ENCODE measurements at places on chromosomes 6 and 20.

- peak; percentile 77 for ATAC-seq
Observed at GRCh38 chr6:83511901-83512681, at the start of gene PRSS35. PRSS35 (plus strand) TSS chr6:83512534; CDS start chr6:83523442, 10,908 bp downstream.

GRCh38 chr6:110541701-110542309 is 65.4 kb upstream of the SLC22A16 start:
- ATAC-seq: no peak

DNA sequence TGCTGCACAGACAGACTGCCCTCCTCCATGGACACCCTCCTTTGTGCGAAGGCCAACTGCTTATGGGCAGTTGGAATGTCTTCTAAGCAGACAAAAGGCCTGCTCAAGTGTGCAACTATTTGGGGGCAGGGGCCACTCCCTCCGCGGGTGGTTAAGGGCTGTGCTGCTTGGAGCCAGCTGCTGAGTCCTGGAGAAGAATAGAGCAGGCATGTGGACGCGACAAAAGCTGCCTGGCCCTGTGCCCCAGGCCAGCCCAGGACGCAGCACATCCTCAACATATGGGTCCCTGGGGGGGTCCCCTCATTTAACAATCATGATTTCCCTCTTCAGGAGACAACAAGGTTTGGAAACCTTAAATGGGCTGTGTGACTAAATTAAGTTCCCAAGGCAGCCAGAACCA is 45.5 kb upstream of the ENTPD6 start:
- no peak for ATAC-seq

DNA sequence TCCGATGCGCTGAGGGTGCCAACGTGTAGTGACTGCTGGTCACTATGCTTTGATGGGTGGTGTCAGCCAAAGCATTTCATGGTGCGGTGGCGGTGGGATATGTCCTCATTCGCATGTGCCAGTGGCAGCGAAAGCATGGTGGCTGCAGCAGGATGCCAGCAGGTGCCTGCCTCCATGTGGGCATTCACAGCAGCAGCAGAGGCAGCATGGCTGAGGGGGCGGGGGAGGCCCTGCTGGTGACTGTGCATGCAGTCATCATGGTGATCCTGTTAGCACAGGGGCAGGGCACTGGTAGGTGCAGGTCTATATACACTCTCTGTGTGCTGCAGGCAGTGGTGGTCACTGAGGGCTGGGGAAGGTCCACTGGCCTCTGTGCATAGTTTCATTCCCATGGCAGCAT is 22.0 kb downstream of the FIG4 start:
- ATAC-seq: peak; percentile 87

GRCh38 chr6:43334466-43335095 is 26.0 kb upstream of the CRIP3 start:
- ATAC-seq: peak; percentile 41

GRCh38 chr6:31354158-31354863 is 2.7 kb downstream of the HLA-B start:
- ATAC-seq: no peak

DNA sequence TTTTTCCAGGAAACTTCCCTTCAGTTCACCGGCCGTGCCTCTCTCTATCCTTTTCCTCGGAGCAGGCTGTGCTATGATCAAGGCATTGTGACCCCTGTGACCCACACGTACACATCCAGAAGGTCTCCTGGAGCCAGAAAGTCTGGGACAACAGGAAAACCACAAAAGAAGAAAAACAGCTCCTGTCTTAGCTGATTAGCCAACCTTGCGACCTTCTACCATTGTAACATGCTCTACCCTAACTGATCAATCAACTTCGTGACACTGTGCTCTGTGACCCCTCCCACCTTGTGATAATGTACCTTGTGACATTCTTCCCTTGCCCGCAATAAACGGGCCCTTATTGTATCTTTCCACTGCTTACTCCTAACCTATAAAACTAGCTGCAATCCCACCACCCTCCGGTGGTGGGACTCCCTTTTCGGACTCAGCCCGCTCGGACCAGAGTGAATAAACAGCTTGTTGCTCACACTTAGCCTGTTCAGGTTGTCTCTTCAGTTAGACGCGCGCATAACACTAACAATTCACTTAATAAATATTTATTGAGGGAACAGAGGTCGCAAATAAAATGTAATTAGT is 24.2 kb downstream of the ZNF311 start:
- ATAC-seq: peak; percentile 21

GRCh38 chr6:158290040-158290439 is 22.2 kb upstream of the TULP4 start:
- no peak for ATAC-seq

DNA sequence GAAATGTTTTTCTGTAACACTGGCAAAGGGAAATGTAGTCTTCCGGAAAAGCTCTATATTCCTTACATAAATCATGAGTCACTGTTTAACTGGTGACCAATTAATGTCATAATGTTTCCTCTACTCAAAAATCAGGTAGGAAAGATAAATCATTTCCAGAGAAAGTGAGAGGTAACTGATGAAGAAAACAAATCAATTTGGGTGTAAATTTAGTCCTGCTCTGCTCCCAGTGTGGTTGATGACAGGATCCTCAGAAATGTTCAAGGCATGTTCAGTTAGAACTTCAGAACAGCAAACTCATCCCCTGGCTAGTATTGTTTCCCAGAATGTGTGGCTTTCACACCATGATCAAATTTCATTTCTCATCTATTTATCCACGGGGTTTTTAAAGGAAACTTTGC is 38.8 kb upstream of the SPACA1 start:
- ATAC-seq: no peak

- ATAC-seq: no peak
Observed at GRCh38 chr6:142685852-142686506, 259.0 kb downstream of the HIVEP2 start.

DNA sequence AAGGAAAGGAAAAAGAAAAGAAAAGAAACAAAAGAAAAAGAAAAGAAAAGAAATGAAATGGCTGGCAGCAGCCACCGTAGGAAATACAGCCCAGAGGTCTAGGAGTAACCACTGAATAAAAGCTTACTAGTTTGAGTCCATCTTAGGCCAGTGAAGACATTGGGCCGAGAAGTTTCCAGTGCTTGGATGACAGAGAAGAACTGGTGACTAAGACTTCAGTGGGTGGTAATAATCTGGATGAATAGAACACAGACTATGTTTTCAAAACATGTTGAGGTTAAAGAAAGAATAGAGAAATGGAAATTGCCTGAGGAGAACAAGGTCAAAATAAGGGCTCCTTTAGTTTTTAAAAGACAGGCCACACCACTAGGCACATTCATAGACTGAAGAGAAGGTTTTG is 198.8 kb downstream of the ATXN1 start:
- no peak for ATAC-seq

DNA sequence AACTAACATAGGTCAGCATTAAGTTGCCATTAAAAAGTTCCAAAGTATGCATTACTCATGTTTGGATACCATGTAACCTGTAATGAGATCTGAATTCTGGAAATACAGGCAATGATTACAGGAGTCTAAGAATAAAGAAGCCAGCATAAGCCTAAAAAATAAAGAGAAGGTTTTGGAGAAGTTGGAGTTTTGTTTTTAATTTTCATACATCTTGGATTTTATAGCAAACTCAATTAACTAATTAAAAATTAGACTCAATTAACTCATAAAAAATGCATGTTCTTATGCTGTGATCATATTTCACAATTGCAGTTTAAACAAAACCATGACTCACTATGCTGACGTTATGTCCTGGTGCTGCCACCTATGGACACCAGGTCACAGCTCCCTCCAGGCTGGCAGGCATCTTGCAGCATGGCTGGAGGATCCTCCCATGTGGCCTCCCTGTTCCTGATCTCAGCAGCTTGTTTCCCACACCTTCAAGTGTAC is 648.8 kb upstream of the AGPAT4 start:
- ATAC-seq: peak; percentile 80

GRCh38 chr6:1597924-1598323 is 11.8 kb upstream of the FOXC1 start:
- peak; percentile 76 for ATAC-seq

DNA sequence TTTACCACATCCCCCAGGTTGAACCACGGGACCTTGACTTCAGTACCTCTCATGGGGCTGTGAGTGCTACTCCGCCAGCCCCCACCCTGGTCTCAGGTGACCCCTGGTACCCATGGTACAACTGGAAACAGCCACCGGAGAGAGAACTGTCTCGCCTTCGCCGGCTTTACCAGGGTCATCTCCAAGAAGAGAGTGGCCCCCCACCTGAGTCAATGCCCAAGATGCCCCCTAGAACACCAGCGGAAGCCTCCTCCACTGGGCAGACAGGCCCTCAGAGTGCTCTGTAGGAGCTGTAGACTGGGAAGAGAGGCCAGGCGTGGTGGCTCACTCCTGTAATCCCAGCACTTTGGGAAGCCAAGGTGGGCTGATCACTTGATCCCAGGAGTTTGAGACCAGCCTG is 1.2 kb upstream of the ATAT1 start:
- no peak for ATAC-seq

GRCh38 chr6:170032197-170032596 is 258.7 kb downstream of the DLL1 start:
- ATAC-seq: no peak

DNA sequence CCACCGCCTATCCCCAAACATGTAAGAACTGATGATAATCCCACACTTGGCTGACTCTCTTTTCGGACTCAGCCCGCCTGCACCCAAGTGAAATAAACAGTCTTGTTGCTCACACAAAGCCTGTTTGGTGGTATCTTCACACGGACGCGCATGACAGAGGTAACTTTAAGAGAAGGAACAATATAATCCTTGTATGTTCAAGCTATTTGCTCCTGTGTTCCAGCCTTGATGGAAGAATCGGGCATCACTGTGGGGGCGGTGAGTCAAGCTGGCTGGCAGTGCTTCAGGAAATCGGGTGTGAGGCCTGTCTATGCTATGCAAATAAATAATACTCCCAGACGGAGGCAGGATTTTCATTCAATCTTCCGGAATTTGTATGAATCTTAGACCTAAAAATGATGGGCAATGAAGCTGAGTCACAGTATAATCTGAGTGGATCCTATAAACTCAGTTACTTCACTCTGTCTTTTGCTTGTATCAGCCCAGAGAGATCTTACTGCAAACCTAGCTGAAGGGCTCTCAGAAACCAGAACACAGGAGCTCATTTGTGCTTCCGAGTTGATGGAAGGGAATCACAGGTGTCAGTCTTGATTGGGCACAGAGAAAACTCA is 45.2 kb upstream of the NT5E start:
- ATAC-seq: peak; percentile 77

- ATAC-seq: peak; percentile 41
Observed at GRCh38 chr6:136784910-136785746, 7.1 kb downstream of the MAP3K5 start.

GRCh38 chr6:123841067-123841896 is 37.6 kb downstream of the NKAIN2 start:
- no peak for ATAC-seq

DNA sequence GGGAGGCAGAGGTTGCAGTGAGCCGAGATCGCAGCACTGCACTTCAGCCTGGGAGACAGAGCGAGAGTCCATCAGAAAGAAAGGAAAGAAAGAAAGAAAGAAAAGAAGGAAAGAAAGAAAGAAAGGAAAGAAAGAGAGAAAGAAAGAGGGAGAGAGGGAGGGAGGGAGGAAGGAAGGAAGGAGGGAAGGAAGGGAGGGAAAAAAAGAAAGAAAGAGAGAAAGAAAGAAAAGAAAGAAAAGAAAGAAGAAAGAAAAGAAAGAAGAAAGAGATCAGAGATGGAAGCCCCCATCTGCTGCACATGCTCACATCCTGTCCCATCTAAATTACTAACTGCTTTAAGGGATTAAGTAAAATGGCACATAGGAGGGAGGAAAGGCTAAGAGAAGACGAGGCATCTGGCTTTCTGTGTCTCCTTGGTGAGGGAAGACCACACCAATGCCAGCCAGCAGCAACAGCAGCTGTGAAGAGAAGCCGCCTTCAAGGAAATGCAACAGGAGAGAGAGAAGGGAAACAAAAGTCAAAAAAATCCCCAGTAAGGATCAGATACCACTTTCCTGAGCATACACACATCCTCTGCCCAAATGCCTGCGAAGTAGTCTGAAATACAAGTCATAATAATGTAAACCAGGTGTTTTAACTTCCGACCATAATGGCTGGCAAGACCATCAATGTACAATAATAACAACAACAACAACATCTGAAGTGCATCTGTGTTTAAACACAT is 300.2 kb upstream of the JARID2 start:
- ATAC-seq: no peak

GRCh38 chr6:21199262-21199661 is 394.3 kb upstream of the SOX4 start:
- no peak for ATAC-seq

DNA sequence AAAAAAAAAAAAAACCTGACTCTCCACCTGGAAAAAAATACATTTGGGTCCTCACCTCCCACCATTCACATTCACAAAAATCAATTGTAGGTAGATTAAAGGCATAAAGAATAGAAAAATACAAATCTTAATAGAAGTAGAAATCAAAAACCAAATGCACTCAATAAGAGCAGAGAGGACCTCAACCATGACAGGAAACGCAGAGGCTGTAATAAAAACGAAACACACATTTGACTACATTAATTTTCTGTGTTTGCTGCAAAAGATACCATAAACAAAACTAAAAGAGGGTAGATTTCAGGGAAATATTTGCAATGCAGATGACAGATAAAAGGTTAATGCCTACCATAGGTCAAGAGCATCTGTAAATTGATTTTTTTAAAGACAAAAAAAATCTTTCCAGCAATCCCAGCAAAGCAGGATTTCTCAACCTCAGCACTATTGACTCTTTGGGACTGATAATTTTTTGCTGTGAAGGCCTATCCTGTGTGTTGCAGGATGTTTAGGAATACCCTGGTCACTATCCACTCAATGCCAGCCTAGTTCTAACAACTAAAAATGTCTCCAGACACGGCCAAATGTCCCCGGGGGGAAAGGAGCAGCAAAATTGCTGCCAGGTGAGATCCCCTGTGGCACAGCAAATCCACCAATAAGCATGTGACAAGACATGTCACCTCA is 9.1 kb downstream of the ETV7 start:
- no peak for ATAC-seq

DNA sequence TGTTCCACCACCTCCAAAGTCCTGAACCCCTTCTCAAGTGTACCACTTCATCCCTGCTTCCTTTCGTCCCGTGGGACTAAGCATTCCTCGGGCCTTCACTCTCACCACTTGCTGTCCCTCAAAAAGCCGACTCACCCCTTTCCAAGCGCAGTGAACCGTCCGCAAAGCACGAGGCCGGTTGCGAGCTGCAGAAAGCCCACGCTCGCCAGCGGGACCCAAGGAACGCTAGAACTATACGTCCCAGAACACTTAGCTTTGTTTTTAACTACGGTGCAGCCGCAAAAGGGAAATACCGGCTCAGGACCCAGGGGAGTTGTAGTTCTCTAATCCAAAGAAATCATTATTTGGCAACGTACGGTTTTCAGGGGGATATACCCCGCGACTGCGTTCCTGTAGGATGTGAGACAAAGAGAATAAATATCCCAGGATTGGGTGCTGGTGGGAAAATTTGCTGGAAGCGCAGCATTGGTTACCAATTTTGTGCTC is 416 bp upstream of the POLR1H start:
- ATAC-seq: peak; percentile 20

Measured in esophagus mucosa (tissue), 1 donor.